ENCODE measurements at places on chromosomes 3 and 15. TPM values are rescaled to one million over a fixed set of nuclear protein-coding genes. Genes with fewer than 3 reads are reported as not detected.

GRCh38 chr3:141796081-141796888, 33.1 kb downstream of the GRK7 start:
- H3K4me3 ChIP-seq = peak overlapping the region; percentile 84
- H3K27me3 ChIP-seq = no peaks in the 10 kb centered on the region
- DNase-seq = peak; percentile 91
- peaks cover 1% of the 10 kb centered on the region for H3K36me3 ChIP-seq
- H3K27ac ChIP-seq = peak overlapping the region; percentile 98
- peaks cover 42% of the 10 kb centered on the region for H3K4me1 ChIP-seq

GRCh38 chr3:6326771-6327170, 534.1 kb upstream of the GRM7 start:
- H3K27me3 ChIP-seq = no peaks in the 10 kb centered on the region
- no peak overlapping the region for H3K4me3 ChIP-seq
- no peaks in the 10 kb centered on the region for H3K36me3 ChIP-seq
- no peak for DNase-seq
- H3K4me1 ChIP-seq = no peaks in the 10 kb centered on the region

- H3K4me3 ChIP-seq = no peak overlapping the region
- H3K4me1 ChIP-seq = peaks cover 5% of the 10 kb centered on the region
- no peaks in the 10 kb centered on the region for H3K27me3 ChIP-seq
- no peak overlapping the region for H3K27ac ChIP-seq
- no peak for DNase-seq
Measured at GRCh38 chr3:106560451-106560966, 691.7 kb upstream of the CBLB start.

GRCh38 chr3:126051741-126052140, 32.2 kb downstream of the SLC41A3 start:
- no peaks in the 10 kb centered on the region for H3K27me3 ChIP-seq
- peaks cover 8% of the 10 kb centered on the region for H3K4me1 ChIP-seq
- no peaks in the 10 kb centered on the region for H3K36me3 ChIP-seq

GRCh38 chr3:143896486-143896885, 48.2 kb upstream of the SLC9A9 start:
- peaks cover 14% of the 10 kb centered on the region for H3K27me3 ChIP-seq
- H3K36me3 ChIP-seq = no peaks in the 10 kb centered on the region
- no peak overlapping the region for H3K27ac ChIP-seq
- no peak for DNase-seq
- H3K4me1 ChIP-seq = no peaks in the 10 kb centered on the region

DNA sequence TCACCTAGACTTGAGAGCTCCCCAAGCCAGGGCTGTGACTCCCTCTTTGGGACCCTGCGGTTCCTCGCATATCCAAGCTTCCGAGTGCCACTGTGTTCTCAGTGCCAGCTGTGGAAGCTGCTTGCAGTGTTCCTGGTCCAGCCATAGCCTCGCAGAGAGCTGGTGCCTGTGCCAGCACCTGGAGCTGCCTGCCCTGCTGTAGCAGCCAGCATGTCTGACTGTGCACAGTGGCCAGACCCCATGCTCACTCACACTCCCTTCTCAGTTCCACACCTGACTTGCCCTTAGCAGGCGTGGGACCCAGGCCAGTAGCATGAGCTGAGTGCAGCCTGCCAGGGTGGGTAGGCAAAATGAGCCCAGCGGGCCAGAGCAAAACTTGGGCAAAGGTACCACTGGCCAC, 25.3 kb downstream of the LRRC49 start:
- H3K4me3 ChIP-seq = no peak overlapping the region
- H3K4me1 ChIP-seq = no peaks in the 10 kb centered on the region
- no peak for DNase-seq
- no peaks in the 10 kb centered on the region for H3K36me3 ChIP-seq
- H3K27me3 ChIP-seq = peaks cover 30% of the 10 kb centered on the region

- H3K27ac ChIP-seq = no peak overlapping the region
- H3K36me3 ChIP-seq = no peaks in the 10 kb centered on the region
- no peaks in the 10 kb centered on the region for H3K4me1 ChIP-seq
- DNase-seq = no peak
- no peaks in the 10 kb centered on the region for H3K27me3 ChIP-seq
Measured at GRCh38 chr3:64593350-64593749, 94.5 kb downstream of the ADAMTS9 start.

- no peak for DNase-seq
- no peaks in the 10 kb centered on the region for H3K27me3 ChIP-seq
- H3K4me3 ChIP-seq = no peak overlapping the region
- H3K36me3 ChIP-seq = no peaks in the 10 kb centered on the region
Measured at GRCh38 chr3:81048058-81048665, 713.3 kb downstream of the GBE1 start.

GRCh38 chr3:148840451-148840850, 12.8 kb downstream of the CPB1 start:
- no peak overlapping the region for H3K27ac ChIP-seq
- no peaks in the 10 kb centered on the region for H3K4me1 ChIP-seq
- DNase-seq = no peak
- H3K36me3 ChIP-seq = no peaks in the 10 kb centered on the region
- no peaks in the 10 kb centered on the region for H3K27me3 ChIP-seq

GRCh38 chr3:80023010-80023409, 255.2 kb upstream of the ROBO1 start:
- H3K27me3 ChIP-seq = no peaks in the 10 kb centered on the region
- no peak for DNase-seq
- no peaks in the 10 kb centered on the region for H3K4me1 ChIP-seq
- H3K27ac ChIP-seq = no peak overlapping the region
- H3K36me3 ChIP-seq = no peaks in the 10 kb centered on the region

GRCh38 chr3:100993309-100993708, at the start of gene ABI3BP:
ABI3BP (minus strand) TSS chr3:100993421; CDS start chr3:100993384, 37 bp downstream.
- no peaks in the 10 kb centered on the region for H3K36me3 ChIP-seq
- no peak within 1 kb of the TSS for H3K4me3 ChIP-seq
- DNase-seq = no peak
- no peaks in the 10 kb centered on the region for H3K4me1 ChIP-seq
- H3K27me3 ChIP-seq = peaks cover 10% of the 10 kb centered on the region
- H3K27ac ChIP-seq = no peak within 1 kb of the TSS

GRCh38 chr3:42090973-42091731, at the start of gene TRAK1:
TRAK1 (plus strand) TSS chr3:42091357; CDS start chr3:42091470, 113 bp downstream.
- H3K36me3 ChIP-seq = peaks cover 37% of the 10 kb centered on the region
- H3K27ac ChIP-seq = peak within 1 kb of the TSS; percentile 77
- H3K4me3 ChIP-seq = peak within 1 kb of the TSS; percentile 61
- no peaks in the 10 kb centered on the region for H3K27me3 ChIP-seq

GRCh38 chr3:69649120-69650065, 89.9 kb upstream of the MITF start:
- no peaks in the 10 kb centered on the region for H3K27me3 ChIP-seq
- no peaks in the 10 kb centered on the region for H3K4me1 ChIP-seq
- no peak overlapping the region for H3K27ac ChIP-seq
- no peaks in the 10 kb centered on the region for H3K36me3 ChIP-seq
- DNase-seq = no peak

DNA sequence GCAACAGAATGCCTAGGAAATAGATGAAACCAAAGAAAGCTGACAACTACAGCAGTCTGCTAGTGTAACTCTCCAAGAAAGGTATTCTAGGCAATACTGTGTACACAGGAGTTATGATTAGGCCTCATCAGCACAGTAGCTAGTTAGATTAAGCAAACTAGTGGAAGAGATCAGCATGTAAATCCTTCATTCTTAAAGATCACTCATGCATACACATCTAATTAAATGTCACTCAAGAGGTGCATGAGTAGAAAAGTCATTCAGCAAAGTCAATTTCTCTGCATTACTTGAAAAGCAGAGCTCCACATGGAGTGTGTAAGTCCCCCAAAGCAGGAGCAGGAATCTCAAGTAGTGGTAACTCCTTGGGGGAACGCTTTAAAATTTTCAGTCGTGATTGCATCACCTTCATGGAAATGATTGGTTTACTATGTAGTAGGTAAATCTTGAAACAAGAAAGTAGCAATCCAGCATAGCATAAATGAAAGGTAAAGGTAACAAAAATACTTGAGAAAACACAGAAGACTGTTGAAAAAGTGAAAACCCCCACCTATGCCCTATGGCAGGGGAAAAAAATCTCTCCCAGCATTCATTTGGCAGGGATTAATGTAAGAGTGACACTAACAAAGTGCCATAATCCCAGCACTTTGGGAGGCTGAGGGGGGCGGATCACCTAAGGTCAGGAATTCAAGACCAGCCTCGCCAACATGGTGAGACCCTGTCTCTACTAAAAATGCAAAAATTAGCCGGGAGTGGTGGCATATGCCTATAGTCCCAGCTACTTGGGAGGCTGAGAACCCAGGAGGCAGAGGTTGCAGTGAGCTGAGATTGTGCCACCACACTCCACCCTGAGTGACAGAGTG, 29.4 kb upstream of the PPIB start:
- H3K27me3 ChIP-seq = no peaks in the 10 kb centered on the region
- H3K27ac ChIP-seq = no peak overlapping the region
- no peak overlapping the region for H3K4me3 ChIP-seq
- peaks cover 26% of the 10 kb centered on the region for H3K36me3 ChIP-seq

DNA sequence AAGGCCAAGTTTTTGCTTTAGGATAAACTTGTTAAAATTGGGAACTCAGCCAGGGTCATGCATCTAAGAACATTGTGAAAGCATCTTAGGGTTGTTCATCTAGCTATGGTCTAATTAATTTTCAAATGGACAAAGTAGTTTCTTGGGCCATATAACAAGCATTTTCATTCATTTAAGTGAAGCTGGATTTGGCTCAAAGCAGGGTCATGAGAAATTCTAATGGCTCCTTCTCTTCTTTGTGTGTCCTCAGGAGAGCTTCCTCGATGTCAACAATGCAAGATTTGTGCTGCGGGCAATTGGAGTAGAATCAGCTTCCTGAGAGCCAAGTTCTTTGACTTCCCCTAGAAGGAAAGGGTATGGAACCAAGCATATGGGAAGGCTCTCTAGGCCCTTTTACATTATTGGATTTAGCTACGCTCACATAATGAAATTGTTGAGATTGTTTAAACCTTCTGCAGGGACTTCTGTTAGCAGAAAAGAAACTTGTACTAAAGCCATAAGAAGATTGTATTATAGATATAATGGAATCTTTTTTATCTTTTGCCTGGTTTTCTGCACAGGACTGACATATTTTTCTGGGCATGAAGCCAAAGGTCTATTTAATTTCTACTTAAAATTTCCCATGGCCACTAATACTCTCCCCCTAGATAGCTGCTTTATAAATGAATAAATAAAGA, 1.8 kb upstream of the SAMMSON start:
- H3K27ac ChIP-seq = no peak overlapping the region
- H3K27me3 ChIP-seq = no peaks in the 10 kb centered on the region
- no peak for DNase-seq
- no peak overlapping the region for H3K4me3 ChIP-seq
- no peaks in the 10 kb centered on the region for H3K4me1 ChIP-seq
- H3K36me3 ChIP-seq = no peaks in the 10 kb centered on the region

GRCh38 chr15:69090197-69090948, 70.1 kb upstream of the GLCE start:
- H3K36me3 ChIP-seq = no peaks in the 10 kb centered on the region
- no peaks in the 10 kb centered on the region for H3K4me1 ChIP-seq
- H3K27me3 ChIP-seq = peaks cover 29% of the 10 kb centered on the region
- H3K27ac ChIP-seq = no peak overlapping the region
- H3K4me3 ChIP-seq = no peak overlapping the region

DNA sequence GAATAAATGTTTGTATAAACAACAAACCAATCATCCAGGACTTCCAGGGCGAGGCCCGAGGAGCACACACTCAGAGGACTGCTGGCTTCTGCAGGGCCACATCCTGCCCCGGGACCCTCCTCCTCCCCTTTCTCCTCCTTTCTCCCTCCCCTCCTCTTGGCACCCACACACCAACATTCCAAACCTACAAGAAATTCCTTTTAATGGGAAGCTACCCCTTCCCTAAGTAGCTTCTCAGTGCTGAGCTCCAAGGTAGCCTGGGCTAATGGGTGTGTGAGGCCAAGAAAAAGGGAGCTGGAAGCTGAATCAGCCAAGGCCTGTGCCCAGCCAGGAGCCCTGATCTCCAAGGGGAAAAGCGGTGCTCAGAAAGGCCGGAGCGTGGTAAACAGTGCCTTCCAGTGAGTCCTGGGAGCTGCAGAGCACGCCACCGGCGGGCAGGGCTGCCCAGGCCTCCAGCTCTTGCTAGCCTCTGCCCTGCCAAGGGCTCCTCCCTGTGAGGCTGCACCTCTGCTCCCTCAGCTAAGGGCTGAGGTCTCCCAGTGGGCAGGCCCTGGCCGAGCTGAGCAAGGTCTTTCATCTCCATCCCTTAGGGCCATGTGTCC, 3.9 kb downstream of the ITIH3 start:
- no peak overlapping the region for H3K27ac ChIP-seq
- no peaks in the 10 kb centered on the region for H3K4me1 ChIP-seq
- H3K27me3 ChIP-seq = no peaks in the 10 kb centered on the region
- H3K4me3 ChIP-seq = no peak overlapping the region

DNA sequence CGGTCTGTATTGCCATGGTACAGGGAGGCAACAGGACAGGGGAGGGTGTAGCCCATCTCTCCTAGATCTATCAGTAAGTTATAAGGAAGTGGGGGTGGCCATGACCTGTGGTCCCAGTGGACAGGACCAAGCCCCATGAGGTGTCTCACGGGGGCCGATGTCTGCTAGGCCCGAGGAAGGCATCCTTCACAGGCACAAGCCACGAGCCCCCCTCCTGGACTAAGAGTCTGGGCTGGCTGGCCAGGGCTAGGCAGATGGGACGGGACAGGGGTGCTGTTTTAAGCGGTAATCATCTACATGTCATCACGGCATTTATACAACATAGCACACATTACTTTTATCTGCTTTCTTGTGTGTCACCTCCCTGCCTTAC, 2.6 kb upstream of the TBC1D2B start:
- peaks cover 11% of the 10 kb centered on the region for H3K36me3 ChIP-seq
- no peak for DNase-seq
- H3K27me3 ChIP-seq = no peaks in the 10 kb centered on the region
- peak overlapping the region; percentile 48 for H3K27ac ChIP-seq

DNA sequence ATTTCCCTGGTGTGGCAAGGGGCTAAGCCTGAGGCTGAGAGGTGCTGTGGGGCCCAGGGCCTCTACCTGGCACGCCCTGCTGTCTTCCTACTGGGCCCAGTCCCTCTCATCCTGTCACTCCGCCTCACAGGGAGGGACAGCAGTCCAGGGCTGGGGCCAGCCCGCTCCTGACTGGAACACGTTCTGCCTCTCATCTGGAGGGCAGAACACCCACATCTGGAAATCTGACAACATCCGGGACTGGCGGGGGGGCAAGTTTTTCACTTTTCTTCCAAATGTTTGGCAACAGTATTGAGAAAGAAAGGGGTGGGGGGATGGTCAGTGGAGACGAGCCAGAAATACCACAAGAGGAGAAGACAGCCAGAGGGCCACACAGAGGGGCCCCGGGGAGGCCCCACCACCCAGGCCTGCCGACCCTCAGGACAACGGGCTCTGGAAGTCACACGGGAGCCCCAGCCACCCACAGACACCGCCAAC, 1.8 kb upstream of the MYL3 start:
- no peak overlapping the region for H3K4me3 ChIP-seq
- no peaks in the 10 kb centered on the region for H3K36me3 ChIP-seq
- no peaks in the 10 kb centered on the region for H3K4me1 ChIP-seq
- no peaks in the 10 kb centered on the region for H3K27me3 ChIP-seq
- DNase-seq = no peak

The ZDHHC23 gene
- 3.9 TPM for total RNA-seq

The PPP2R3A gene
- 0.07 TPM for total RNA-seq

The P2RY14 gene
- 2.2 TPM for total RNA-seq

The DNAH12 gene
- total RNA-seq = not detected

The EIF4G1 gene
- 471 TPM for total RNA-seq

Data from activated CD8-positive, alpha-beta memory T cell treated with anti-CD3 and anti-CD28 coated beads, Interleukin-2, amount 10 ng/mL, durations not matched to agents 7 days and 5 days (primary cell).